ENCODE measurements at places on chromosomes 4 and X.
A peak's percentile ranks its signal among the peaks of the same experiment; 100 is the strongest.

- no peak for DNase-seq
Measured at GRCh38 chr4:150722908-150723362, 141.0 kb downstream of the MAB21L2 start.

- no peak for DNase-seq
Measured at GRCh38 chr4:172245516-172245915, 432.3 kb downstream of the GALNTL6 start.

GRCh38 chrX:51144828-51145442 lies 187.7 kb upstream of the NUDT10 start:
- DNase-seq: peak; percentile 33

DNA sequence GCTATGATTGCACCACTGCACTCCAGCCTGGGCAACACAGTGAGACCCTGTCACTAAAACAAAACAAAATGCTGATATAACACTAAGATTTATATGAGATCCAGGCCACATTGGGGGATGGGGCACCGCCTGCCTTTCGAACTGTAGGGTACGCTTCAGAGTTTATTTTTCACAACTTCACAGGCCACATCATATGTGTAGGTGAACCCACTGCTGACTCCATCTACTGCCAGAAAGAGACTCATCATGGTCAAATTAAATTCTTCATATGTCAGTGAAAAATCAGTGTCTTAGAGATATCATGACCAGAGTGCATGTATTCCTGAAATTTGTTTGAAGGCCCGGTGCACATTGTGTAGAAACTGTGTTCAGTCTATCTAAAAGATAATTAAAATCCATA lies 121.8 kb downstream of the GPR143 start:
- no peak for DNase-seq

GRCh38 chrX:3346501-3347259 lies at the start of gene MXRA5:
MXRA5 (minus strand) TSS chrX:3346652; CDS start chrX:3343833, 2,819 bp downstream.
- no peak for DNase-seq

DNA sequence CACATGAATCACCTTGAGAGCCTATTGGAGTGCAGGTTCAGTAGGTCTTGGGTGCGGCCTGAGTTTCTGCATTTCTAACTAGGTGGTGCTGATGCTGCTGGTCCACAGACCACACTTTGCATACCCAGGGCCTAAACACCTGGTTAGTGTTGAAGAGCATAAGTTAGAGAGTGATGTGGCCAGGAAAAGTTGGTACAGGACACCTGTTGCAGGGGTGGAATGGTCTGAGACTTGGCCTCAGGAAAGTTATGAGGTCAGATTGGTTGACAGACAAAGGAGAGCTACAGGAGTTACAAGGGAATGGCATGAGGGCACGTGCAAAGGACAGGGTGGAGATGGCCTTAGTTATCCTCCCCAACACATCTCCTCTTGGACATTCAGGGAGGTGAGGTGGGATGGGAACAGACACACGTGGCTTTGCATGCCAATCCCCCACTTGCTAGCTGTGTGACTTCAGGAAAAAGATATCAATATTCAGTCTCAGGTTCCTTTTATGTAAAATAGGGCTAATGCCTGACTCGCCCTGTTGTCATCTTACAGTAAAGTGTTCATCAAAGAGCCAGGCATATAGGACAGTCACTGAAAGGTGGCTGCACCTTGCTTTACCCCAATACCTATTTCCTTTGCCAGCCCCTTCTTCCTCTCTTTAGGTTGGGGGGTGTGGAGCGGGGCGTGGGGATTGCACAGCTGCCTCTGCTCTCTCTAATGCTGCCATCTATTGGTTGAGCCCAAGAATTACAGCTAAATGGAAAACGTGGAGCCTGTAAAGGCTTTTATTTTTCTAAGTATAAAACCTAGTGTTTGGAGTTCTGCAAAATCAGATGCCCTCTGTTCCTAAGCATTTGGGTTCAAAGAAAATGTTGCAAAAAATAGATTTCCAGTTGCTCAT lies 47.5 kb downstream of the ATG4A start:
- no peak for DNase-seq

DNA sequence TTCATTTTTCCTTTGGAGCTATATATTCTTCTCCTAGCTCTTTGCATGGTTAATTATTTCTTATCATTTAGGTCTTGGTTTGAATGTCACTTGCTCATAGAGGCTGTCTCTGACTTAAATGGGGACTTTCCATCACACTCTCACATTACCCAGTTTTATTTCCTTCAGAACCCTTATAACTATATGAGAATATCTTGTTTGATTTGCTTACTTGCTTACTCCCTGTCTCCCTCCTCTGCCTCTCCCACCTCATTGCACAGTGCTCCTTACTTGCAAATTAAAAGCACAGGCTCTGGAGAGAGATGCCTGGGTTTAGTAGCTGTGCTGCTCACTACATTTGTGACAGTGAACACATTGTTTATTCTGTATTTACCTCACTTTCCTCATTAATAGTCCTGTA lies 174.6 kb downstream of the SOWAHB start:
- no peak for DNase-seq

- no peak for DNase-seq
Measured at GRCh38 chr4:123785538-123785937, 388.9 kb downstream of the SPRY1 start.

DNA sequence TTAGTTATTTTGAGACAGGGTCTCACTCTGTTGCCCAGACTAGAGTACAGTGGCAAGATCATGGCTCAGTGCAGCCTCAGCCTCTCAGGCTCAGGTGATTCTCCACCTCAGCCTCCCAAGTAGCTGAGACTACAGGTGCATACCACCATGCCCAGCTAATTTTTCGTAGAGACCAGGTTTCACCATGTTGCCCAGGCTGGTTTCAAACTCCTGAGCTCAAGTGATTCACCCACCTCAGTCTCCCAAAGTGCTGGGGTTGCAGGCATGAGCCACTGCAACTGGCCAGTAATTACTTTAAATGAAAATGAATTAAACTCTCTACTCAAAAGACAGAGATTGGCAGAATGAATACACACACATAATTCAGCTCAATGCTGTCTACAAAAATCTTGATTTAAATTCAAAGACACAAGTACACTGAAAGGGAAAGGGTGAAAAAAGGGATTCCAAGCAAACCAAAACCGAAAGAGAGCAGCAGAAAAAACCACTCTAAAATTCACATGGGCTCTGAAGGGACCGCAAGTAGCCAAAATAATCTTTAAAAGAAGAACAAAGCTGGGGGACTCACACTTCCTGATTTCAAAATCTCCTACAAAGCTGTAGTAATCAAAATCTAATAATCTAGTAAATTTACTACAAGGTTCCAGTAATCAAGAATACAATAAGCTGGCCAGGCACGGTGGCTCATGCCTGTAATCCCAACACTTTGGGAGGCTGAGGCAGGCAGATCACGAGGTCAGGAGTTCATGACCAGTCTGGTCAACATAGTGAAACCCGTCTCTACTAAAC lies 11.8 kb upstream of the SPON2 start:
- no peak for DNase-seq

DNA sequence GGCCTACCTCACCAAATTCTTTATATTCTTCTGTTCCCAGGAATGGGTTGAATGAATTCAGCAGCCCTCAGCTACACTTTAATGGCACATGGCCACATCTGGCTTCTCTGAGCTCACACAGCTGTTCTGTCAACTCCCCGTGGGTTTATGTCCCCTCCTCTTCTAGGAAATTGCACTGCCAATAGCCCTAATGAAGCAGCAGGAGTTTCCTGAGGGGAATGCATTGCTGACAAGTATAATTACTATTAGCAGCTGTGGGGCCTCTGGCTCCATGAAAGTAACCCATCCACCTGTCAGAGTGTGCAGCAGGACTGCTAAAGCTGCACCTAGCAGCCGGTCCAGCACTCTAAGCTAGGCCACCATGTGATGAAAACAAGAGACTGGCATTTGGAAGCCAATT lies 50.3 kb downstream of the FTHL17 start:
- no peak for DNase-seq

- DNase-seq: no peak
Measured at GRCh38 chr4:180947425-180947824, 1295.8 kb upstream of the TENM3 start.

- DNase-seq: no peak
Measured at GRCh38 chrX:14056206-14056605, 26.5 kb upstream of the GEMIN8 start.

GRCh38 chrX:140672840-140673731 lies 36.5 kb upstream of the LINC00632 start:
- no peak for DNase-seq

DNA sequence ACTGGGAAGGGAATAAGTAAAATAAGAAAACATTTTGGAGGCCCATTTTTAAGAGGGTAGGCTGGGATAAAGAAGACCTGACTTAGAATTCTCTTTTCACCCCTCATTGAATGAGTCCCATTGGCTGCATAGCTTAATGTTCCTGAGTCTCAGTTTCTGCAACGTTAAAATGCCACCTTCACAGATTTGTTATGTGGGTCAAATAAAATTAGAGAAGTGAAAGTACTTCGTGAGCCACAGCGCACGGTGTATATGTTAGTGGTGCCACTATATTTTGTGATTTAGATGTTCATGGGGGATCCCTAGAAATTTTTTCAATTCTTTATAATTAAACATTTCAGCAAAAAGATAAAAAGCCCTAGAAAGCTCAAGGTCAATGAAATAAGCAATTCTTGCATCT lies 109.2 kb upstream of the HS3ST1 start:
- DNase-seq: no peak

DNA sequence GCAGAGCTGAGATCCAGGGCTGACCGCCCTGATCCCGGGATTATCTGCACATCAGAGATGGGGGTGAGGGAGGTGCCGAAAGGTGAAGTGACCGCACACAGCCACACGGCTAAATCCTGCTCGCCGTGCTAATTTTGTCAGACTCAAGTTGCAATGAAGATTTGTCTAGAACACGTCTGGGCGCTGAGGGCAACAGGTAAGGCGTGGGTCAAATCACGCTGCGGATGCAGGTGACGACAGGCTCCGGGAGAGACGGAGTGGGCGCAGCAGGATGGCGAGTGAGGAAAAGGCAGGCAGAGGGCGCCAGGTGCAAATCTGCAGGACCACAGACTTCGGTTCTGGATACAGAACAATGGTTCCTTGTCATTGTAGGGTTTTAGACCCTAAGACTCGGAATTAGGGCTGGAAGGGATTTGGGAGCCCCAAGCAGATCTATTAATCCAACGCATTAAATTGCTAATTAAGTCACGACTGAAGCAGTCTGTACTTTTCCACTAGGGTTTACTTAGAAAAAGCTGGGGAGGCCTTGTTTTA lies 1.9 kb upstream of the TBC1D14 start:
- no peak for DNase-seq

GRCh38 chrX:84123585-84123984 lies 64.4 kb downstream of the RPS6KA6 start:
- DNase-seq: no peak

DNA sequence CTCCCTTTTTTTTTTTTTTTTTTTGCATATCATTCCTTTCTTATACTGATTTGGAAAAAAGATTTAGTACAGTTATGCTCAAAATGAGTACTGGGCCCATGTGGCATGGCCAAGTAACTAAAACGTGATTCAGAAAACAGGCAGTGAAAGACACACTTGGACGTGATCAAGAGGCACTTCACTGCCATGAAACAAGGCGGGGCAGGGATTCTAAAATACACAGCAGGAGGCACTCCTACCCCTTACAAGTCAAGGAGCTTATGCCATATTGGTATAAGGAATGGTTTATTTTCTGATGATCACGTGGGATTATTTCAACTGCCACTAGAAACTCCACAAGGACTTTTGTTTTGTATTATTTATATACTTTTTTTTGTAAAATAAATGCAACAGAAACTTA lies 72.0 kb downstream of the CHST7 start:
- DNase-seq: no peak

- DNase-seq: peak; percentile 30
Measured at GRCh38 chrX:123590842-123591486, 141.9 kb downstream of the THOC2 start.

DNA sequence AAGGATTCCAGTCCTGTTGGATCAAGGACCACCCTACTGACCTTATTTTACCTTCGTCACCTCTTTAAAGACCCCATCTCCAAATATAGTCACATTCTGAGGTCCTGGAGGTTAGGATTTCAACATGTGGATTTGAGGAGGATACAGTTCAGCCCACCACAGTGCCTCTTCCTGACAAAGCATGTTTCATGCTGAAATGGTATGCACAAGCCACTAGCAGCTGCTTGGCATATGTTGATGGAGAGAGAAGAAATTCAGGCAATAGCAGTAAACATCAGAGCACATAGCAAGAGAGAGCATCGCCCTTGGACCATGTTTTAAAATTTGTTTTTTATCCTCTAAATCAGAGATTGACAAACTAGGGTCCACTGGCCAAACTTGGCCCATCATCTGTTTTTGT lies 172.1 kb downstream of the PRKX start:
- DNase-seq: no peak

- DNase-seq: no peak
Measured at GRCh38 chr4:6663596-6664393, 23.3 kb downstream of the MRFAP1 start.

DNA sequence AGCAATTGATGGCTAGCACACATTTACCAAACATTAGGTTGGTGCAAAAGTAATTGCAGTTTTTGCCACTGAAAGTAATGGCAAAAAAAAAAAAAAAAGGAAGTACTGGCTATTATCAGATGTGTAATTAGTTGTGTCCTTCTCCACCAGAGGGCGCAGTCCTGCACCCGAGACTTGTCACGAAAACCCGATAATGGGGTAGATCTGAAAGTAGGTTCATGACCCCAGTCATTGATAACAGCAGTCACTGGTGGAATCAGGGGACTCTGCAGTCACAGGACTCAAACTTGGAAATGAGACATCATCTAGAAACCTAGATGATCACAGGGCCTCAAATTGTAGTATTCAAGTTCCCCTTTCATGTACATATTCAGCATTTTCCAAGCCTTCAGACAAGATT lies 13.1 kb upstream of the ACOT9 start:
- peak; percentile 52 for DNase-seq

DNA sequence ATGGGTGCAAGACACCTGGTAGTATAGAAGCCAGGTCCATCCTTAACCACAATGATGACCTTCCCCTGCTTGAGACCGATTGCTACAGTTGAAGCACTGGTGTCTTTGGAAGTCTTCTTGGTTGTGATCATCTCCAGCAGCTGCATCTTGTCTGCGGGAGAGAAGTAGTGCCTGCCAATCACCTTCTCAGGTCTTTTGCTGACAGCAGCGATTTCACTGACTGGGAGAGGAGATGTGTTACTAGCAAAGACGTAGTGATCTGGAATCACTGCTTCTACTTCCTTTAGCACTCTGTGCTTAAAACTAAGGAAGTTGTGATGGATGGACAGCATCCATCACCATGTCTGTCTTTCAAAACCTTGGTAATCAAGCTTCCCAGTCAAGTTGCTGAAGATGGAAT lies 25.9 kb downstream of the CPE start:
- no peak for DNase-seq

DNA sequence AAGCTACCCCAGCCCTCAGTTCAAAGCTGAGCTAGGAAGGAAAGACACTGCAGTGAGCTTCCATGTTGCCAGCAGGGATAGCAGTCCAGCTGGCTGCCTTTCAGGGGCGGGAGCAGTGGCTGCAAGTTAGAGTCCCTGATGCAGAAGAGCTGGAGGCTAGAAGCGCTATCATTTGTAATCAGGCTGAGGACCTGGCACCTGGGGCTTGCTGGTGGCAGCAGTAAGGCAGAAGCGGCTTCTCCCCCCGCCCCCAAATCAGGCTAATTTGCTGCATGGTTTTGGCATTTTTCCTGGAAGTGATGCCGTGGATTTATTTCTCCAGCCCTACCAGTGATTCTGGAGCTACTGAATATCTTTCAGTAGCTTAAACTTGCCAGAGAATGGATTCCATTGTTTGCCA lies 203.3 kb downstream of the CLCN4 start:
- no peak for DNase-seq

- DNase-seq: no peak
Measured at GRCh38 chr4:136643416-136643815, 888.9 kb downstream of the PCDH18 start.

- DNase-seq: no peak
Measured at GRCh38 chr4:53654300-53654758, 63.0 kb upstream of the LNX1 start.

- DNase-seq: no peak
Measured at GRCh38 chr4:8164687-8165086, 6.1 kb upstream of the ABLIM2 start.
